BJ (cell line): ENCODE measurements at places on chromosomes 13 and 19.

GRCh38 chr13:97250560-97250959 is 28.4 kb downstream of the MBNL2 start:
- no peak for DNase-seq

DNA sequence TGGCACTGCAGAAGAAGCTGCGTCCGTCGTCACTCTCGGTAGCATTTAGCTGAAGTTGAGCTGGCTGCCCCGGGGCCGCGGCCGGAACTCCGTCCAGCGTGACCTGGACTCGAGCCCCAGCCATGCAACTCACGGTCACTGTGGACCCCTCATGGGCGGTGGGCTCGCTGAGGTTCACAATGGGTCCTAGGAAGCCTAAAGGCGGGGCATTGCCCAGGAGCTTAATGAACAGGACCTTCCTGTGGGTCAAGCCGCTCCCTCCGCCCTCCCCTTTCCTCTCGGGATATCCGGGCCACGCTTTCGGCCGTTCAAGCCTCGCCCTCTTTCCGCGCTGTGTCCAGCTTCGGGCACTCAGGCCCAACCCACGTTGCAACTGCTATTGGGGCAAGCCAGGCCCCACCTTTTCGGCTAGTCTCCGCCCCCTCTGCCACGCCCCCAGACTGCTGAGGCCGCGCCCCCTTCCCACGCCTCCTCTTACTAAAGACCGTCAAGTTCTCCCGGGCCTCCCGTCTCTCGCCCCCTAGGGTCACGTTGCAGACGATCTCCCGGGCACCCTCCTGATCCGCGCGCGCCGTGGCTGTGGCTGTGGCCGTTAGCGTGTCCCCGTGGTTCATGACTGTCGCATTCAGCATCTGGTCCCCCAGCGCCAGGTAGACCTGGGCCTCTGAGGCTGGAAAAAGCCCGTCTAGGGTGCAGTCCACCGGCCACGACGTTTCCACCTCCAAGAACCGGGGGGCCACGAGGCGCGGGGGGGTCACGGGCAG is 1.4 kb upstream of the RAVER1 start:
- DNase-seq, result peak; percentile 81

- no peak for DNase-seq
Measured at GRCh38 chr13:97116754-97117153, 105.4 kb upstream of the MBNL2 start.

DNA sequence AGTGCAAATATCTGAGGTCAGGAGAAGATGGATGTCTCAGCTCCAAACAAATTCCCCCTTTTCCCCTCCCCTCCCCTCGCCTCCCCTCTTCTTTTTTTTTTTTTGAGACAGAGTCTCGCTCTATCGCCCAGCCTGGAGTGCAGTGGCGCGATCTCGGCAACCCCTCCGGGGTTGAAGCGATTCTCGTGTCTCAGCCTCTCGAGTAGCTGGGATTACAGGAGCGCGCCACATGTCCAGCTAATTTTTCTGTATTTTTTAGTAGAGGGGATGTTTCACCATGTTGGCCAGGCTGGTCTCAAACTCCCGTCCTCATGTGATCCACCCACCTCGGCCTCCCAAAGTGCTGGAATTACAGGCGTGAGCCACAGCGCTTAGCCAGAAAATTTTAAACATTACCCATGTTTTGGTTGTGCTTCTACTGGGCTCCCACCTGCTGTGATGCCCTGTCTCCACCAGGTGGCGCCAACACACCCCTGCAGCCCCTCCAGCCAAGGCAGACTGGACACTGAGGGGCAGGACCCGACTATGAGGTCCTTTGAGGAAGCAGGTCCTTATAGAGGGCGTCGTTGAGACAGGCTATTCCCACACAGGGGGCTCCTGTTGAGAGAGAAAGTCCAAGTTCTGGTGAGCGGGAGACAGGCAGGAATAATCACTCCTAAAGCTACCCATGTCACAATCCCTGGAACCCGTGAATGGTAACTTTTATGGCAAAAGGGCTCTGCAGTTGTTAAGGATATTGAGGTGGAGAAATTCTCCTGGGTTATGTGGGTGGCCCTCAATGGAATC is 6.3 kb downstream of the ERICH4 start:
- DNase-seq, result no peak

DNA sequence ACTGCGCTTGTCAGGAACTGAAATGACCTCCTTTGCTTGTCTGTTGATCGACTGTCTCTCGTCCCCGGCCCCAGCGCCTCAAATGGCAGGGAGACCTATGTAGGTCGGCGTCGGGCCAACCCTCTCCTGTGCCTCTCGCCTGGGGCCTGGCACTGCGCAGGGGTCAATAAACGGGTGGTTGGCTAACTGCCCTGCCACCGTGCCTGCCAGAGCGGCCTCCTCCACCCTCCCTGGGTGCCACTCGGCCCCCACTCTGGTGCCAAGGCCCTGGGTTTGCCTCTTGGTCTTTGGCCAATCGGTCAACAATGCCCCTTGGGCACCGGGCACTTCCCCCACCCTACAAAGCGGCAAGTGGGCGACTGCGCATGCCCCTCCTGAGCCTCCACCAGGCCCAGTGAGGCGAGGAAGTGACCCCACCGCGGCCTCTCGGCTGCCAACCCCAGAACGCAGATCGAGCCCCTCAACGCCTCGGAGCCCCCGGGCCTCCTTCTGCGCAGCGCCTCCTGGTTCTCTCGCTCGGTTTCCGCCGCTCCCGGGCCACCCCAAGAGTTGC is 1.1 kb downstream of the KEAP1 start:
- no peak for DNase-seq

GRCh38 chr13:52782471-52783448 is 43.1 kb upstream of the CNMD start:
- DNase-seq, result no peak

DNA sequence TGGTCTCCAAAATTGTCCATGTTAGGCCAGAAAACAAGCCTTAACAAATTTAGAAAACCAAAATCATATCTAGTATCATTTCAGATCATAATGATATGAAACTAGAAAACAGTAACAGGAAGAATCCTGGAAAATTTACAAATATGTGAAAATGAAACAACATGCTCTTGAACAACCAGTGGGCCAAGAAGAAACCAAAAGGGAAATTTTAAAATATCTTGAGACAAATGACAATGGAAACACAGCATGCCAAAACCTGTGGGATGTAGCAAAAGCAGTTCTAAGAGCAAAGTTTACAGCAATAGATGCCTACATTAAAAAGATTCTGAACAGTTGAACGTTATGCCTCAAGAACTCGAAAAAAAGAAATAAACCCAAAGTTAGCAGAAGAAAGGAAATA is 32.6 kb downstream of the VWA8 start:
- no peak for DNase-seq

DNA sequence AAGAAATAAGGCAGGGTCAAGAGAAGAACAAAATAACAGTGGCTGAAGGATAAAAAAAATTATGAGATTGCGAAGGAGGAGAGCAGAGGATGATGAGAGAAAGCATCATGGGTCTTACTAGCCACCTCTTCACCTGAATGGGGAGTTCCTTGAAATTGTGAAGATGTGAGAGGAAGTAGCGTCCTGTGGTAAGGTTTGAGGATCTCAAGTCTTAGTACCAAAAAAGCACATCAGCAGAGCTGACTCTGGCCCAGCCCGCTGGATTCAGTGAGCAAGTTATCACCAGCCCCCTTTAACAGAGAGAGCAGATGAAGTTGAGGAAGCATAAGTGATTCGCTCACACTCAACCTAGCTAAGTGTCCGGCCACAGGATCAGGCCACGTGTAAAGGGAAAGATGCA is 61.8 kb downstream of the RXFP2 start:
- DNase-seq, result no peak

DNA sequence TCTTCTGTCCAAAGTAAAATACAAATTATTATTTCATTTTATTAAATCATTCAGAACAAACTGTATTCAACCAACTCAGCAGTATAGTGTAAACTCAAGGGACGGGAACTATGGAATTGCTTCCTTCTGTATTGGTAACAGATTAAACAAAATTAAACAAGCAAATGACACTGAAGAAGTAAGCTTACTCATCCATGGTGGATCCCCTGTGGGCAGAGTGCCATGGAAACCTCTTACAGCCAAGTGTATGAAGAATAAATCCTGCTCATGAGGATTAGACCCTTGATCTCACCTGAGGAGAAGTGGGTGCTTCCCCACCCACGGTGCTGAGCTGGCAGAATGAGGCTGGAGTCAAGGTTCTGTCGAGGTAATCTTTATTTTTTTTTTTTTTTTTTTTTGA is 18.0 kb upstream of the RFXAP start:
- no peak for DNase-seq

DNA sequence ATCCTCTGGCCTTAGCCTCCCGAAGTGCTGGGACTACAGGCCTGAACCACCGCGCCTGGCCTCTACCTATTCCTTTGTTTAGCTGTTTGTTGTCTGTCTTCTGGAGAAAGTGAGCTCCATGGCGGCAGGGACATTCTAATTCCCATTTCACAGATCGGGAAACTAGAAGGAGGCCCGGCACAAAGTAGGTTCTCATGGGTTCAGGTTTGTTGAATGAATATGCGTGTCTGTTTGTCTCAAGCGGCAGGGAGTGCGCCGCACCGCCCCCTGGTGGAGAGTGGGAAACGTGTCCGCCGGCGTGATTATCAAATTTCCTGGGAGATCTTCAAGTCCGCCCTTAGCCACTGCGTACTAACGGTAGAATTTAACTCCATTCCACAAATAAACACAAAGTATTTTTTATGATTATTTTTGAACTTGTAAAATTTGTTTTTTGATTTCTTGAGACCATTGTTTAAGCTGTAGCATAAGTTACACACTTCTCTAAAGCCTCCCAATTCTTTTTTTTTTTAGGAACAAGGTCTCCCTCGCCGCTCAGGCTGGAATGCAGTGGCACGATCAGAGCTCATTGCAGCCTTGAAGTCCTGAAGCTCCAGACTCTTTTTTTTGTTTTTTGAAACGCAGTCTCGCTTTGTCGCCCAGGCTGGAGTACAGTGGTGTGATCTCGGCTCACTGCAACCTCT is 8.9 kb upstream of the CCDC9 start:
- DNase-seq, result no peak

DNA sequence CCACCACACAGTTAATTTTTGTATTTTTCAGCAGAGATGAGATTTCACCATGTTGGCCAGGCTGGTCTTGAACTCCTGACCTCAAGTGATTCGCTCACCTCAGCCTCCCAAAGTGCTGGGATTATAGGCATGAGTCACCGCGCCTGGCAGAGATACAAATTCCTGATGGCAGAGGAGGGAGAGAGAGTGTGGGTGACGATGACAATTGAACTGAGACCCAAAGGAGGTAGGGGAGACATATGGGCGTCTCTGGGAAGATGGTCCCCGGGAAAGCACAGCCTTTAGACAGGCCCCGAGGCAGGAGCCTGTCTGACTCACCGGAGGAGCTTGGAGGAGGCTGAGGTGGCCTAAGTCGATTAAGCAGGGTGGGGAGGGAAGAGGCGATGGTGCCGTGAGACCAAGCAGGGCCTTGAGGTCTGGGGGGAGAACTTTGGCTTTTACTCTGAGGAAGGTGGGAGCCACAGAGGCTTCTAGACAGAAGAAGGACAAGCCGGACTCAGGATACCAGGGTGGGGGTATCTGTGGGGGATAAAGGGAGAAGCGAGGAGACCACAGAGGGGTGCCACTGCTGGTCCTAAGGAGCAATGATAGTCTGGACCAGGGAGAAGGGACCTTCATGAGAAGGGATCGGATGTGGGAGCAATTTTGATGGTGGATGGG is 38.2 kb downstream of the ARRDC2 start:
- DNase-seq, result peak; percentile 74

- peak; percentile 30 for DNase-seq
Measured at GRCh38 chr19:28960986-28961705, 251.8 kb downstream of the UQCRFS1 start.

DNA sequence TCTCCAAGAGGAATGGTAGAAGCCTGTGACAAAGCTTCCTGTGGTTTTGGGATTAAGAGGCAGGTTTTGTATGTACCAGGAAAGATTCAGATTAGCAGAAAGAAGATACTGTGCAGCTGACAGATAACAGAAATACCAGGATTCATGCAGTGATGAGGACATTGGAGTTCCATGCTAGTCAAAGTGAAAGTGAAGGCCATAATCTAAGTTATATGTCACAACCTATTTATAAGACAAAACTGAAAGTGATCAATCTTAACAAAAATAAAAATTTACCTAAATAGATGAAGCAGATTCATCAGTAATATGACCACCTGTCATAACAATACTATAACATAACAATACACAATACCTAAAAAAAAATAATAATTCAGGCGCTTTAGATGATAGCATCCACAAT is 1305.2 kb upstream of the PCDH9 start:
- no peak for DNase-seq

- DNase-seq, result no peak
Measured at GRCh38 chr13:30561511-30561910, 56.2 kb upstream of the USPL1 start.

DNA sequence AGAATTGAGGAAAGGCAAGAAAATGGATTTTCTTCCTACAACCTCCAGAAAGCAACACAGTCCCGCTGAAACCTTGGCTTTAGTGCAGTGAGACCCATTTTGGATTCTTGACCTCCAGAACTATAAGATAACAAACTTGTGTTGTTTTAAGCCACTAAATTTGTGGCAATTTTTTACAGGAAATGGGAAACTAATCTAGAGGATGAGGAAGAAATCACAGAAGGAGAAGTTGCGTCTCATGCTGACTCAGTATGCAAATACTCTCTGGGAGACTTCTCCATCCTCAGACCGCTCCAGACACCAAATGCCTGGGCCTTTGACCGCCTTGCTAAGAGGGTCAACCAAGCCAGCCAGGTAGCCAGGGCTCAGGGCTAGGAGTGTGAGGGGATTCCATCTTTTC is 13.1 kb upstream of the CEACAM16 start:
- no peak for DNase-seq

GRCh38 chr13:34459856-34460255 is 482.2 kb upstream of the NBEA start:
- DNase-seq, result no peak

DNA sequence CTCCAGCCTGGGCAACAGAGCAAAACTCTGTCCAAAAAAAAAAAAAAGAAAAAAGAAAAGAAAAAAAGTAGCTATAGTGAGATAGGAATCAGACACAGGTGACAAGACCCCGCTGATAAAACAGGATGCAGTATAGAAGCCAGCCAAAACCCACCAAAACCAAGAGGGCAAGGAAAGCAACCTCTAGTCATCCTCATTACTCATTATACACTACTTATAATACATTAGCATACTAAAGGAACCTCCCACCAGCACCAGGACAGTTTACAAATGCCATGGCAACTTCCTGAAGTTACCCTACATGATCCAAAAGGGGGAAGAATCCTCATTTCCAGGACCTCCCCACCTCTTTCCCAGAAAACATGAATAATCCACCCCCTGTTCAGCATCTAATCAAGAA is 35.6 kb upstream of the UBL3 start:
- DNase-seq, result no peak

- DNase-seq, result no peak
Measured at GRCh38 chr19:35272122-35272719, 3.5 kb downstream of the USF2 start.

GRCh38 chr19:51448411-51449016 is 9.7 kb downstream of the SIGLEC8 start:
- DNase-seq, result no peak

GRCh38 chr19:3672993-3673392 is 27.3 kb downstream of the PIP5K1C start:
- no peak for DNase-seq
